ENCODE measurements at places on chromosomes 11 and 22.

DNA sequence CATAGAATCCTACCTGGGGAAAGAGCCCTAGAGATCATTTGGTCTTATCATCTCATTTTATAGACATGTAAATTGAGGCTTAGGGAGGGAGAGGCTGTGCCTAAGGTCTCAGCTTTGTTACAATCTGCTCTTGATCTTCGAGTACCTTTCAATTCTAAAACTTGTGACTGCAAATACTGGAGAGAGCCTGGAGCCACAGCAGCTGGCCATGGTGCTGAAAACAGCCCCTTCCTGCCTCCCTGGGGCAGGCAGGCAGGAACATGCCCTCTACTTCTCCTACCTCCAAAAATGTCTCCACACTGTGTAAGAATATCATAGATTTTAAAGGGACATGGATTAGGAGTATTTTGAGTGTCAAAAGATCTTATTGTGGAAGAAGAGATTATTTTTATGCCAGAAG, 52.2 kb downstream of the C22orf42 start:
- no peak for DNase-seq

- DNase-seq = no peak
These were observed 1.1 kb downstream of the TRIM22 start for GRCh38 chr11:5690736-5691135.

DNA sequence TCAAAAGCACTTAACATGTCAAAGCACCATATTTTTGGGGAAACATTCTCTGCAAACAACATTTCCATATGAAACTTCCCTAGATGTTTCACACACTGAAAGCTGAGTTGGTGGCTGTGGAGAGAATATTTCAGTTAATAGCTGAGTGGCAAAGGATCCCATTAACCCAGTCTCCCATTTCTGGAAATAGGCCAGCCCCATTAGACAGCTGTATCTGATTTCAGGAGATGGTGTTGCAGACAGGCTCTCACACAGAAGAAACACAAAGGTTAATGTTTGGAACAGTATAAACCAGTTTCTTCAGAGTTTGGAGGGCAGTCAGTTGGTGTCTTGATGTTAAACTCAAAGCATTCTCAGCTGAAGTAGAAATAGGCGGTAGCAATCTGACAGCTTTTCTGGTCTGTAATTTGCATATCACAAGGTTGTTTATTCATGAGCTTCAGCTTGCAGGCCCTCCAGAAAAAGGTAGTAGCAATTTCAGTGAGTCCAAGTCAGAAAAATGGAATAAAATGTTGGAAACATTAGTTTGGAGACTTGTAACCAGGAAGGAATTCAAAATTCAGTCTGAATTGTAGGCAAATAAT, 15.5 kb upstream of the ZBTB44 start:
- no peak for DNase-seq

GRCh38 chr11:87036756-87037449, 831 bp upstream of the TMEM135 start:
- no peak for DNase-seq

- DNase-seq = peak; percentile 20
These were observed 84.9 kb downstream of the CTTN start for GRCh38 chr11:70483077-70483861.

GRCh38 chr11:47248304-47248663, 330 bp downstream of the ACP2 start:
- no peak for DNase-seq

GRCh38 chr22:42072606-42073330, 1.3 kb upstream of the PHETA2 start:
- DNase-seq = no peak

GRCh38 chr11:86473991-86474833, 99.5 kb downstream of the CCDC81 start:
- no peak for DNase-seq

DNA sequence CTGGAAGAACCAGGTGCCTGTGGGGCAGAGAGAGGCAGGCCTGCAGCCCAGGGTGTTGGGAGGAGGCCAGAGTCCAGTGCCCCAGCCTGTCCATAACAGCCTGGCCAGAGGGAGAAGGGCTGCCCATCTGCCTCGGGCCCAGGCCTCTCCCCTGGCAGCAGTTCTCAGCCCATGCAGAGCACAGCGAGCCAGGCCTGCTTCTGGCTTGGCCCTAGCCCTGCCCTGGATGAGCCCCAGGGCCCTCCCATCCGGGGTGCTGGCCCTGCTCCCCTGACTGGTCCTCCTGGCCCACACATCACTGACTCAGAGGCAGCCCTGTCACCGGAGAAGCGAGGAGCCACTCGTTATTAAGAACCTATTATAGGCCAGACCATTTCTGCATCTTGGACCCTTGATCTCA, 19.7 kb upstream of the MYRF start:
- DNase-seq = no peak

GRCh38 chr11:130389335-130389935, 39.0 kb downstream of the ADAMTS8 start:
- no peak for DNase-seq

DNA sequence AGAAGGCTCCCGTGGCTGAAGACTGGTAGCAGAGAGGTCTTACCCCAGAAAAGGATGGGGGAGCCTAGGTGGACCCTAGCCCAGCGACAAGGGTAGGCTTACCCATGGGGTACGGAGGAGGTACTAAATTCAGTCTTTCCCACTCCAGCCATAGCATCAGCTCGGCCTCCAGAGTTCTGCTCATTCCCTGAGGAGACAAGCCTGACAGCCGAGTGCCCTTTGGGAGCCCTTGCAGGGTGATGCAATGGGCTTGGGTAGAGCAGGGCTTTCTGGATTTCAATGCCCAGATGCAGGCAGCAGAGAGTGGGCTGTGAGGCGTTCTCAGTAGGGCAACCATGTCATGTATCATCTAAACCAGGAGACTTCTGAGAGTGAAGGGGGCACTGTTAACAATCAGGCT, 124.7 kb downstream of the MICAL2 start:
- DNase-seq = no peak

GRCh38 chr22:38066381-38067027, 9.3 kb downstream of the PICK1 start:
- no peak for DNase-seq

DNA sequence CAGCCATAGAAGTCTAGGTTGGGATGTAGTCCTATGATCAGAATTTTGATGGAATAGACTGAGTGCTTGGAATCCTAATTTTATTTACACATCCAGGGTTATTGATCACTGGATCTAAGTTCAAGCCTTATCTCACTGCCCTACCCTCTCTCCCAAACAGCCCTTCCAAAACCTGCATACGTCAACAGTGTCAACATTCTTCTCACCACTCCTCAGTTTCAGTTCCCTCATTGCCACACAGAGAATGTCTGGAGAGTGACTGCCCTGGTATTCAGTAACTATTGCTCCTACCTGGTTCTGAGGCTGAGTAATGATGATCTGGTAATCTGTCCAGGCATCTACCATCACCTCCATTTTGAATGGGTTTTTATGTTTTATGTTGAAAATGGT, 60.0 kb downstream of the GLYATL1 start:
- DNase-seq = no peak

DNA sequence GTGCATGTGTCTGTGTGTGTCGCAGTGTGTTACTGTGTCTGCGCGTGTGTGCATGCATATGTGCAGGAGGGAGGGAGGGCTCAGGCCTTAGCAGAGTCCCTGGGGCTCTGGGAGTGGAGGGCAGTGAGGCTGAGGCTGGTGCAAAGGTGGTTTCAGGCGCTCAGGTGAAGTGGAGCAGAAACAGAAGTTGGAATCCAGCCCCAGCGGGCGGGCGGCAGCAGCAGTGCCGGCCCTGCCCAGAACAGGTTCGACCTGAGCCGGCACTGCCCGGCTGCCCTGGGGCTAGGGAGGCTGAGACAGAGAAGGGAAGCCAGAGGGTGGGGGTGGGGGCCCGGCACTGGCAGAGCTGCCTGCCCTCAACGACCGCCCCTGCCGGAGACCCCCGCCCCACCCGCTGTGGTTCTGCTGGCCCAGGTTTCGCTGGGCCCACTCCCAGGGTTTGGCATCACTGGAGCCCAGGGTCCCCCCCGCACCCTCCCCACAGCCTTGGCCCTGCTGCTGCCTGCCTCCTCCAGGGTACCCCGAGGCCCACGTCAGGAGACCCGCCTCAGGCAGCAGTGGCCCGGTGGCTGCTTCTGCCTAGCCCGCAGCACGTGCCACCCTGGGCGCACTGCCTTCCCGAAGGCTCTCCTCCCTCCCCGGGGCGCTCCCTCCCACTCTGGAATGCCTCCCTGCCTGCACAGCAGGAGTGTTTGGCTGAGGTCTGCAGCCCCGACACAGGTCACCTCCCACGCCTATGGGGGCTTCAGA, 13.3 kb downstream of the ASCL2 start:
- DNase-seq = no peak

GRCh38 chr11:21582791-21583190, 610.1 kb upstream of the ANO5 start:
- no peak for DNase-seq

GRCh38 chr11:78646564-78647185, 72.0 kb upstream of the NARS2 start:
- peak; percentile 65 for DNase-seq

- DNase-seq = peak; percentile 64
These were observed 16.4 kb upstream of the SYVN1 start for GRCh38 chr11:65150509-65151299.

GRCh38 chr11:4839851-4840549, 9.0 kb downstream of the OR51S1 start:
- DNase-seq = no peak

DNA sequence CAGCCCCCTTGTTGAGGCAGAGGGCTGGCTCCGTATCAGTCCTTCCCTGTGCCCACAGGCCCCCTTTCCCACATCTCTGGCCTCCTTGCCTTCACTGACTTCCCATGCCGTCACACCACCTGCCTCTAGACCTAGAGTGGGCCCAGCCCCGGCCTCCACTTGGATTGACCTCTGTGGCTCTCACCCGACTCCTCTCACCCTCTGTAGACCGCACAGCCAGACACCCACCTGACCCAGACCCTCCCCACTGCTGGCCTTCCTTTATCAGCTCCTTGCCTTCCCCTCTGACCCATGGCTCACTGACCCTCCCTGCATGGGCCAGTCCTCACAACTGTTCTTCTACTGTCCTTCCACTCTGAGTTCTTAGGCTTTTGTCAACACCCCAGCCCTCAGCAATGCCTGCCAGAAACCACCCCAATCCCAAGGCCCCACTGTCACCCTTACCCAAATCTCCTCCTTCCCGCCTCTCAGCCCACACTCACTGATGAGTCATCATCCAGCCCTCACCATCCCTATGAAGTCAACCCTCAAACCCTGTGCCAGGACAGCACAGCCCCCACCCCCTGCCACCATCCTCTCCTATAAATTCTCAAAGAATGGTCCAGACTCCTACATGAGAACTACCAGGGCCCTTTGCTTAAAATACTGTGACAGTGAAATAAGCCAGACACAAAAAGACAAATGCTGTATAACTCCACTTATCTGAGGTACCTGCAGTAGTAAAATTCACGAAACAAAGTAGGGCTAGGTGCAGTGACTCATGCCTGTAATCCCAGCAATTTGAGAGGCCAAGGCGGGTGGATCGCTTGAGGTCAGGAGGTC, 53.4 kb downstream of the SCGB1A1 start:
- no peak for DNase-seq

- no peak for DNase-seq
These were observed 157.0 kb downstream of the SHANK2 start for GRCh38 chr11:71095294-71095850.

All from NCI-H524 (cell line).